Cerebellar nuclear complex (tissue), 1 donor: ENCODE measurements at places on chromosomes 5 and 9.

GRCh38 chr5:100464418-100464817 is 70.8 kb upstream of the FAM174A start:
- no peak for DNase-seq

DNA sequence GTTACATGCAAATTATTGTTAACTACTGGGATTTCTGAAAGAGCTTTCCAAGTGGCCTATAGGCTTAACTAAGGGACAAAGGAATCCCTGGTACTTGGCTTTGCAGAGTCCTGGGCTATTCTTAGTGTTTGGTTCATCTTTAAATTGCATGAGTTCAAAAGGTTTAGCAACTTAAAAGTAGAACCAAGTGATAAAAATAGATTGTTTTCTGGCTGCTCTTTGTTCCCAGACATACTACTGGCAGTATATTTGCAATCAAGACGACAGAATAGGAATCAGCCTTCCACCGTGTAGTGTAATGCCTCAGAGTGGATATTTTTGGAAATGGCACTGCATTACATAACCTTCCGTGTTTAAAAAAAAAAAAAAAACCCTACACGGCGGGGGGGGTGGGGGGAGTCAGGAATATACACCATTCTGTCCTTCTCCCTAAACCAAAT is 1.0 kb downstream of the NREP start:
- DNase-seq, result peak; percentile 69

- DNase-seq, result no peak
Measured at GRCh38 chr5:57179262-57180200, 5.7 kb downstream of the GPBP1 start.

DNA sequence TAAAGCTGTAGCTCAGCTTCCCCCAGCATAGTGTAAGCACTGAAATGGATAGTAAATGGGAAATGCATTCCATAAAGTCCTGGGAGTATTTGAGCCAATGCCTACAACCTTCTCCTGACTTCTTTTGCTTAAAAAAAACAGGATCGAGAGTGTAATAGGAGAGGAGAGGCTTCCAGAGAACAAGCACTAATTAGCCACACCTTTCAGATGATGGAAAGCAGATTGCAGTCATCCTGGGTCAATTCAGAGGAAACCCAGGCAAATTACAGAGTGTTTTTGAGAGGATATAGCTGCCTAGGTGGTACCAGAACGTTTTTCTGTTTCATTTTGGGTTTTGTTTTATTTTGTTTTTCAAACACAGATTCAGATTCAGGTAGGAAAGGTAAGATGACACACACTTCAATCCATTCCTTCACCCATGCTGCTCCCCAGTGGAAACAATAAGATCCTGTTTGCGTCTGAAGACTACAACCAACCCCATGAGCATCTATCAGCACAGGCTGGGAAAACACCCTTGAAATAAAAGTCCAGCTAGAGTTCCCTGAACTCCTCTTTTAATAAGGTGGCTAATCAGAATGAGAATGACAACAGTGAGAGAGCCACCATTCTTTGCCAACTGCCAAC is 95.6 kb downstream of the RFK start:
- DNase-seq, result no peak

- DNase-seq, result no peak
Measured at GRCh38 chr5:152622628-152623027, 217.5 kb upstream of the NMUR2 start.

DNA sequence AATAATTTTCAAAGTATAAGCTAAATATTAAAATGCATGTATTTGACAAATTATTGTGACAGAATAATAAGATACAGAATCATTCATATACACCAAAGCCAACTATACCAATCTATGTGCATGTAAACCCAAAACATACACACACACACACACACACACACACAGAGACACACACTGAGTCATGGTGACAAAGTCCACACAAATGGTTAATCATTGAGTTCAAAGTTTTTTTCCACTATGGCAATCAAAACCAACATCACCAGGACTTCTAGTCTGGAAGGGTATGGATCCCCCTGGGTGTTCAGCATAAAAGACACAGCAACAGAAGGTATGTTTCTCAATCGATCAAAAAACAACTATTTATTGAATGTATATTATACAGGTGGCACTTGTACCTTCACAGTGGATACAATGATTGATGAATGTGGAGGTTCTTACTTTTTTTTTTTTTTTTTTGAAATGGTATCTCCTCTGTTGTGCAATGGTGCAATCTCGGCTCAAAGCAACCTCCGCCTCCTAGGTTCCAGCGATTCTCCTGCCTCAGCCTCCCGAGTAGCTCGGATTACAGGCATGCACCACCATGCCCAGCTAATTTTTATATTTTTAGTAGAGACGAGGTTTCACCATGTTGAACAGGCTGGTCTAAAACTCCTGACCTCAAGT is 137.0 kb downstream of the PDE4D start:
- no peak for DNase-seq

DNA sequence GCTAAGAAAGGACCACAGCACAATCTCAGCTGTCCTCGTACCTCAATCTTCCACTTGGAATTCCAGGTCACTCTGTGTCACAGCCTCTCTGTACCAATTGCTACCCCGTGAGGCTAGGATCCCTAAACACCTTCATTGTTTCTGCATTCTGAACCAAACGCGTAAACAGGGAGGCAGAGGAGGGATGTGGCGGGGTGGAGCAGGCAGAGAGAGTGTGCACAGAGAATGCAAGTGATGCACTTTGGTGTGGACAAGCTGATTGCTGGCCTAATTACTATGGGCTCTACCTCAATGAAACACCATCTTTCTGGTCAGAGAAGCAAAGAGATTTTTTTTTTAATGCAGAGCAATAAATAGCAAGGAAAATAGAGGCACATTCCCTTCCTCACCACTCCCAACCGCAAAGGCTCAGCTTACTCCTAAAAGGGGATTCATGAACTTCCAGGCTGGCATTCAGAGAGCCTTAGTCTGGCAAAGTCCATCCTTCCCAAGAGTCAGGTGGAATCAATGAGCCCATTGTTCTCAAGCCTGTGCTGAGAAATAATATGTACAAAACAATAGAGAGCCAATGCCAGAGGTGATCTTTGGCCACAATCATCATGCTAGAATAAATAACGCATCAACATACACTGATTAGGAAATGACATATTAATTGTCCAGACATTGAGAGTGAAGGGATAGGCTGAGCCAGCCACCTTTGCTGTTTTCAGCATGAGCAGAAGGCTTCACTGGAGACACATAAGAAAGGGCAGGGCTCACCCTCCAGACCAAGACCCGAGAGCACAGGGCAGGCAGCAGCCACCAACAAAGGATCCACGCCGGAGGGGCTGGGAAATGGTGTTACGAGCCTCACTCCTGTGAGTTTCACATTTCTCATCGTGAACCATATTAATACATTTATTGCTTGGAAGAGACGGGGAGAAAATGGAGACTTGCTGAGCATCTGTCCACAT is 278.8 kb downstream of the ENC1 start:
- no peak for DNase-seq

DNA sequence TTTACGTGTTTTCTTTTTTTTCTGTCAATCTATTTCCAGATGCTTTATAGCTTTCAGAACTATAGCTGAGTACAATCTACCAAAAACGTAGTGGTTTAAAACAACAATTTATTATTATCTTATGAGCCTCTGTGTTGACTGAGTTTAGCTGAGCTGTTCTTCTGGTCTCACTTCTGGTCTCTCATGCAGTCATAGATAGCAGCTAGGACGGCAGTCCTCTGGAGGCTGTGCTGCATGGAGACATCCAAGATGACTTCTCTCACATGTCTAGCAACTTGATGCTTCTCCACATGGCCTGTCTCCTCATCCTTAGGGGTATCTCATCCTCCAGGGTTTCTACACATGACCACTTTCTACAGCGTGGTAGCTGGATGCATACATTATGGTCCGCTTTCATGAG is 22.0 kb upstream of the RAD23B start:
- DNase-seq, result no peak

- DNase-seq, result no peak
Measured at GRCh38 chr5:143192191-143192900, 211.1 kb downstream of the NR3C1 start.

- DNase-seq, result no peak
Measured at GRCh38 chr5:43590700-43591099, 12.3 kb upstream of the NNT start.

DNA sequence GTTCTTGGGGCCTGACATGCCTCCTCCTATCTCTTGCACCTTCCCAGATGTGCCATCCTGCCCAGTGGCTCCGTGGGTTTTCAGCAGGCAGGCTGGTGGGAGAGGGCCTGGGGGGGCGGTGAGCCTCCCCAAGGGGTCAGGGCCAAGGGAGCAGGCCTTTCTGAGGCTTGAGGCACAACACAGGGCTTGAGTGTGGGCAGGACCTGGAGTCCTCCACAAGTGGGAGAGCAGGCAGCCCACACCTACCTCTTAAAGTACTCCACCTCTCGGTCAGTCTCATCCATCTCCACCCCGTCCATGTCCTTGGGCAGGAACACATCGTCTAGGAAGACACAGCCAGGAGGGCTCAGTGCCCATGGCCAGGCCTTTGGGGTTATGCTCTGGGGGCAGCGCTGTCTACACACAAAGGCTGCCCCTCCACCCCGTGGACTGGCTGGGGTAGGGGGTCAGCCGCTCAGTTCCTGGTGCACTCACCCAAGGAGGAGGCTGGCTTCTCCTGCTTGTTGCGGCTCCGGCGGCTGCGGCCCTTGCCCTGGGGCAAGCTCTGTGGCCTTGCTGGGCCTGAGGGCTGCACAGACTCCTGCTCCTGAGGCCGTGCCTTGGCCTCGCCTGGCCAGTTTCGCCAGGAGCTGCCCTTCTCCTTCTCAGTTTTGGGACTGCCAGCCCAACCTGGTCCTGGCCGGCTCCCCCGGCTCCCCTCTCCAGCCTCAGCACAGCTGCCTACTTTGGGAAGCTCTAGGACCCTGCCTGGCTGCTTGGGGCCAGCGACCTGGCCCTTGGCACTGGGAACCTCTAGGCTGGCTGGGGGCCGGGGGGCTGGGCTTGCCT is 7.2 kb upstream of the DDX41 start:
- DNase-seq, result no peak

GRCh38 chr9:35500130-35500748 is 10.3 kb downstream of the RUSC2 start:
- DNase-seq, result no peak

DNA sequence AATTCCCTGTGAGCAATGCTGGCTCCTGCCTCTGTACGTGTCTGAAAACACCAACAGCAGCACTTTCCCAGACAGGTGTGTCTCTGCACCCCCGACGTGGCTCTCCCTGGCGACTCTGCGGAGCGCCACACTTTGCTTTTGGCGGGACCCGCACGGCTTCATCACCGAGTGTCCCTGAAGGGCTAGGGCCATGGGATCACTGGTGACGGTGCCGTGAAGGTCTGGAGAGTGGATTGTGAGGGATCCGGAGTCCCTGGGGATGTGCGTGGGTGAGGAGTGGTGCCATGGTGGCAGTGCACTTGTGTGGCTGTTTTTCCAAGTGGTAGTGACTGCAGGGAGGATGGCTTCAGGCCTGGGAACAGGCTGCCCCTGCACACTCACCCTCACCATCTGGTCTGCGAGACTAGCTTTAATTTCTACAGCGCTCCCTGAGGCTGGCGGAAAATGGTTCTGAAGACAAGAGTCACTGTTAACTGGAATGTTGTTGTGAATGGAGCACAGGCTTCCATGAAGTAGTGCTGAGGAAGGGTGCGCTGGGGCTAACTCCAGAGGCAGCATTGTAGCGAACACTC is 3.2 kb downstream of the NKD2 start:
- DNase-seq, result no peak

DNA sequence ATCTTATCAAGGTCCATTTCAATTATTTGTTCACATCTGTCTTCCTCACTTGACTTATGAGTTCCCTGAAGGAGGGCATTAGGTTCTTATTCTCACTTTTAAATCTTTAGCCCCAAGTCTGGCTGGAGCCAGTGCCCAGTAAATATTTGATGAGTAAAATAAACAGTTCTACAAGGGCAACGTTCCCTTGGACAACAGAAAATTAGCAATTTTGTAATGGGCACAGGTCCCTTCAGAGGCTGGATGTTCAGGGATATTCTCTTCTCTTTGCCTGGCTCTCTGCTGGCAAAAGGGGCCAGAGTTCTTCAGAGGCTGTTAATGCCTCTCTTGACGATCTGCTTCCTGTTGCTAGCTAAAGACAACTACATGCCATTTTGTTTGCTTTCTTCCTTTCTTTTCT is 149.7 kb downstream of the SEMA6A start:
- no peak for DNase-seq

GRCh38 chr5:81778642-81779041 is 27.7 kb upstream of the SSBP2 start:
- no peak for DNase-seq

DNA sequence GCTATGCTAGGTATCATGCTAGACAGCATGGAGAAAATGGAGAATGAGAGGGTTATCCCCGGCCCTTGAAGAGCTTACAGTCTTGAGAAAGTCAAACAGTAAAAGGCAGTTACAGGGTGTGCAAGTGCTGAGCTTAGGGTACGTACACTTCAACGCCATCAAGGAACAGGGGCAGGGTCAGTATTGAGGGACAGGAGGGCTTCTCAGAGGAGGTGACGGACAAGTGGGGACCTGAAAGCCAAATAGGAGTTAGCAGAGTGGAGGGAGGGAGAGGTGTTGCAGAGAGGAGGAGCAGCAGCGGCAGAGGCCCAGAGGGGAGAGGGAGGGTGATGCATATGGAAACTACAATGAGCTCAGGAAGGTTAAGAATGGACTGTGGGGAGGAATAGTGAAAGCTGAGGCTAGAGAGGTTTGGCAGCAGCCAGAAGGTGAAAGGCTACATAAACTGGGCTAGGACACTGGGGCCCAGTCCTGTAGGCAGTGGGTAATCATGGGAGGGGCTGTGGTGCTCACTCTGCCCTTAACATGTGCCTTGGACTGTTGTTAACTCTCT is 88.0 kb downstream of the NRG2 start:
- no peak for DNase-seq

DNA sequence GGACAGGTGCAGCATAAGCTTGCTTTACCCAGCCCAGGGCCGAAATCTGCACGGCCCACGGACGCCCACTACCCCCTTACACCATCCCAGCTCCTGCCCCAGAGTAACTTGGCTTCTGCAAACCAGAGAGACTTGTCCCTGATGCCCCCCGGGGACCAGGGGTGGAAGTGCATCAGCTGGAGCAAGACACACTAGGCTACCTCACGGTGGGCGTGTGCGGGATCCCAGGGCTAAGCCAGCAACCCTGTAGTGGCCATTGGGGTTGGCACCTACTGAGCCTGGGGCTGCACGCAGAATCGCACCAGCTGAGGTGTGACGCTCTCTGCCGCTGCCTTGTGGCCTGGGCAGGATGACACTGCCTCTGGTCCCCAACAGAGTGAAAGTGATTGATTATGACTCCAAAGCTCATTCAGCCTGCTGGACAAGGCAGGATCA is 6.1 kb upstream of the ZNF79 start:
- no peak for DNase-seq

GRCh38 chr5:82975396-82975795 is 101.8 kb downstream of the TMEM167A start:
- no peak for DNase-seq

- no peak for DNase-seq
Measured at GRCh38 chr9:92183449-92183848, 68.2 kb upstream of the SPTLC1 start.

DNA sequence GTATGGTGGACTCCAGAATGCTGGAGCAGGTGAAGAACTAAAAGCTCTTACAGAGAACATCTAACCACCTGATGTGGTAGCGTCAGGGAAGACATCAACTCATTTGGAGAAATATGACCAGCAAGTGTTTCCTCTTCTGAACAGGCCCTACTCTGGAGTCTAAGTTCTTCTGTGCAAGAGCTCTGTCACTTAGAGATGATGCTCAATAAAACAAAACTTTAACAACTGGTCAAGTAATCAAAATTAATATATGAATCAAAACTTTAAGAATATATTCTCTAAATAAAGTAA is 85.8 kb downstream of the CYFIP2 start:
- DNase-seq, result no peak

- no peak for DNase-seq
Measured at GRCh38 chr9:73548201-73548600, 396.5 kb downstream of the ANXA1 start.
